ENCODE measurements at places on chromosomes 7 and 10.

GRCh38 chr10:104580321-104580720 is 60.8 kb upstream of the SORCS3 start:
- peak; percentile 35 for DNase-seq

GRCh38 chr7:69017208-69017607 is 581.1 kb upstream of the AUTS2 start:
- DNase-seq = no peak

- DNase-seq = peak; percentile 57
These were observed 12.6 kb downstream of the DHX32 start for GRCh38 chr10:125868372-125868975.

DNA sequence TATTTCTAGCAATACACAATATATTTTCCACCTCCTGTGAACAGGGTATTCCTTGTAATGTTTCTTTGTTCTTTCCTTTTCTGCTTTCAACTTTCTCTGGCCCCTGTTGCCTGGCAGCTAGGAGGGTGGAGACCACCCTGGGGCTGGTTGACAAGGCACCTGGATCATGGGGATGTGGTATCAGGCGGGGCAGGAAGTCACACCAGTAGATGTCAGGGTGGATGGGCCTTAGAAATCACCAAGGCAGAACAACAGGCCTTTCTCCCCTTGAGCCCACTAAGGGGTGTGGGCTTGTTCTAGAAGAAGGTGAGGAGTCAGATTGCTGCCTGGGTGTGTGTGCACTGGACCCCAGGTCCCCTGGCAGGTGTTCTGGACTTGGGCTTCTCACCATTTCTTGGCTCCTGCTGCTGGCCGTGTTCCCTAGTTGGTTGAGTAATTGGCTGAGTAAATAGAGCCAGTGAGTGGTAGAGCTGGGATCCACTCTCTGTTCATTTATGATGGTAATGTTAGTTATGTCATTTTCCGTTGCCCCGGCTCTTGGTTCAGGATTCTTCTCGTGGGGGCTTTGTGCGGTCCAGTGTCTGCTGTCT is 24.9 kb downstream of the ZNF783 start:
- DNase-seq = no peak

DNA sequence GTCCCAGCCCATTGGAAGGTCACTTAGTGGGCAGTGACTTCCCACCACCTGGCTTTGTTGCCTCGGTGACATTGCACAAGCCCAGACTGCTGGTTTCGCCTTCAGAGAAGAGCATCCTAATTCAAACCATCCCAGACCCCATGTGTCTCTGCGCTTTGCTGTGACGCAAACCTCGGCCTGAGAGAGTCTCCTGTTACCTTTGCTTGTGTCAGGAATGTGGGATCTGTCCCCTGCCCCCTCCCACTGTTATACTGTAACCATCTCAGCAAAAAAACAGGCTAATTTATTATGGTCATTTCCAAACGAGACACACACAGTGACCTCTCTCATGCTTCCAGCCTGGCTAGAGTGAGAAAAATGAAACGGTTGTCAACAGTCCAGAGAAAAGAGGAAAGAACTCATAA is 25.0 kb upstream of the AQP1 start:
- peak; percentile 17 for DNase-seq

- DNase-seq = peak; percentile 22
These were observed 4.9 kb upstream of the CLDN3 start for GRCh38 chr7:73774923-73775322.
